Stimulated activated CD8-positive, alpha-beta memory T cell treated with anti-CD3 and anti-CD28 coated beads, Interleukin-7, amount 100 ng/mL, for 4 hours (primary cell): ENCODE measurements at places on chromosomes 3 and 15.

DNA sequence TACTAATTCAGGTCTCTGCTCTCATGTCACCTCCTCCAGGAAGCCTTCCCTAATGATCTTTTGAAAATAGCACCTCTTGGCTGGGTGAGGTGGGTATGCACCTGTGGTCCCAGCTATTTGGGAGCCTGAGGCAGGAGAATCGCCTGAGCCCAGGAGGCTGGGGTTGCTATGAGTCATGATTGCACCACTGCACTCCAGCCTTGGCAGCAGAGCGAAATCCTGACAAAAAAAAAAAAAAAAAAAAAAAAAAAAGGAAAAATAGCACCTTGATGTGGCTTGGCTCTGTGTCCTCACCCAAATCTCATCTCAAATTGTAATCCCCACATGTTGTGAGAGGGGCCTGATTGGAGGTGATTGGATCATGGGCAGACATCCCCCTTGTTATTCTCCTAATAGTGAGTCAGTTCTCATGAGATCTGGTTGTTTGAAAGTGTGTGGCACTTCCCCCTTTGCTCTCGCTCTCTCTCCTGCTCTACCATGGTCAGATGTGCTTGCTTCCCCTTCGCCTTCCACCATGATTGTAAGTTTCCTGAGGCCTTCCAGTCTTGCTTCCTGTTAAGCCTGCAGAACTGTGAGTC is 11.2 kb upstream of the RNU6-1 start:
- no peak for DNase-seq

DNA sequence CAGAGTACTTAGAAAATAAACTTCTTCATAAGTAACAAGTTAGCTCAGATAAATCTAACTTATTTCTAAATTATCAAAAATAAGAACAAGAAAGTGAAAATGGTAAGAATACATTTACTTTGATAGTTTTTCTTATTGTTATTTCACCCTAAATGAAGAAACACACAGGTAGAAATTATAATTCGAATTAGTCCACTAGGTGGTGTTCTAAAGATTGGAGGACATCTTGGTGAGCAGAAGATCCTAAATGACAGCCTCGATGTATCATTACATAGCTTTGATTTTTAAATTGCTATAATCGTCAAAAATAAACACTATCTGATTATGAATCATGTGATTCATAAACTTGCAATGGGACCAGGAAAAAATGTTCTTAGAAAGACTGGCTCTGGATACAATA is 280.8 kb upstream of the UBE2E2 start:
- DNase-seq: no peak

GRCh38 chr3:174644287-174644686 is 214.8 kb upstream of the NAALADL2 start:
- no peak for DNase-seq

GRCh38 chr3:193673845-193674244 is 80.8 kb downstream of the OPA1 start:
- no peak for DNase-seq

GRCh38 chr3:158381262-158381868 is 189.6 kb upstream of the MLF1 start:
- DNase-seq: no peak

- DNase-seq: no peak
These were observed 40.3 kb downstream of the EIF4E3 start for GRCh38 chr3:71684757-71685386.

GRCh38 chr15:47870300-47870955 is 153.1 kb downstream of the SEMA6D start:
- no peak for DNase-seq

- no peak for DNase-seq
These were observed 514 bp downstream of the IGF2BP2 start for GRCh38 chr3:185824051-185825005.

- DNase-seq: no peak
These were observed 1004.1 kb downstream of the TBL1XR1 start for GRCh38 chr3:176193032-176193730.

GRCh38 chr3:145698749-145699148 is 462.2 kb downstream of the PLOD2 start:
- no peak for DNase-seq
